ENCODE measurements at places on chromosomes 7 and 10.

GRCh38 chr7:101972627-101973026 lies 155.2 kb downstream of the CUX1 start:
- DNase-seq: no peak

GRCh38 chr10:92298487-92298886 lies 7.5 kb downstream of the MARCHF5 start:
- no peak for DNase-seq

GRCh38 chr10:122294511-122295450 lies 23.7 kb downstream of the BTBD16 start:
- DNase-seq: no peak

DNA sequence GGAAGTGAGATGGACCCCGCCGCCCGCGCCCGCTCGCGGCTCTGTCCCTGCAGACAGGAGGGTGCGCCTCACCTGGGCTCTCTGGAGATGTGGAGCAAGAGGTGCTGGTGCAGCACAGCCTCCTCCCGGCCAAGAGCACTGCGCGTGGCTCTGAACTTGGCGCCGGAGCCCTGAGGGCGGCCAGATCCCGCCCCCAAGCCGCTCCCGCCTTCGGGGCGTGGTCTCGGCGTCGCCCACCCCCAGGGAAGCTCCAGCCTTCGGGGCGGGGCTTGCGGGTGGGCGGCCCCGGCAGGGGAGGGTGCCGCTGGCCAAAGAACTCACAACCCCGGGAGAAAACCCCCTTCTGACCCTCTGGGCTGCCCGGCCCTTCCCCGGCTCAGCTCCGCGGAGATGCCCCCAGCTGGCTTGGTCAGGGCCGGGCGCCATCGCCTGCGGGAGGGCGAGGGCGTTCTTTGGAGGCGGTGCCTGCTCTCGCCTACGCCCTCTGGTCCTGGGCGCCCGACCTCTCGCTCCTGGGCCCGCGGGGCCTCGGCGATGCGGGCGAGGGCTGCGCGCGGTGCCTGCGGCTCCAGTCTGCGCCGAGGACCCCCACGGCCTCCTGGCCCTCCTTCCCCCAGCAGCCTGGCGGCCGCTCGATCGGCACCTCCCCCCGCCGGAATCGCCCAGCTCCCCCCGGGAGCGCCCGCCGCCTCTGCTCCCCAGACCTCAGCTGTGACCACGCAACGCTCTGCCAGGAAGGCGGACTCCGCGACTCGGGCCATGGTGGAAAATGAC lies at the start of gene ZNF488:
ZNF488 (minus strand) TSS at position 146 of the 774 bp plus-strand sequence. CDS start 15,464 bp downstream, outside the sequence.
- DNase-seq: peak; percentile 66

DNA sequence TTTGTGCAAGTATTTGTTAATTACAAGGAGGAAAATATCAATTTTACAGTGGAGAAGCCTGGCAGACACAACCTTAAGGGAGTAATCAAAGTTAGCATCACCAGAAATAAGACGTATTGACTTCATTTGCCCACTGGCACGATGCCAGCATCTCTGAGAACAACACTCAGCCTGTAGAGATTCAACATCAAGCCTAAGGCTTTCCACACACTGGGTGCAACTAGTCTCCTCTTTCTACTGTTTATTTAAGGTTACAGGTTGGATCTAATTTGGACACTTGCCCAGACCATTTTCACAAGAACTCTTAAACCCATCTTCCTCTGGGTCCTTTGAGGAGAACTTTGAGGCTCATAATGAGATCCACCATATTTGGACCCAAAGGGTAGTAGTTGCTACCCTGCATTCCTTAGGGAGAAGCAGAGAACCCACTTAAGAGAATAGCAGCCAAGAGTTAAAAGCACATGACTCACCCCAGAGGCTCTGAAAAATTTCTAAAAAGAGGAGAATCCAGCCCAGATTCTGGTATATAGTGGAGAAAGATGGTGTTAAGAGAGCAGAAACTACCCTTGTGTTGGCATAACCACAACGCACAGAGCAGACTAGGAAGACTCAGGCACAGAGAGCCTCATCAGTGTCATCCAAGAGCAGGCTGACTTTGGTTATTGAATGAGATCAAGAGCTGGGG lies 97.3 kb downstream of the CCDC71L start:
- DNase-seq: no peak

DNA sequence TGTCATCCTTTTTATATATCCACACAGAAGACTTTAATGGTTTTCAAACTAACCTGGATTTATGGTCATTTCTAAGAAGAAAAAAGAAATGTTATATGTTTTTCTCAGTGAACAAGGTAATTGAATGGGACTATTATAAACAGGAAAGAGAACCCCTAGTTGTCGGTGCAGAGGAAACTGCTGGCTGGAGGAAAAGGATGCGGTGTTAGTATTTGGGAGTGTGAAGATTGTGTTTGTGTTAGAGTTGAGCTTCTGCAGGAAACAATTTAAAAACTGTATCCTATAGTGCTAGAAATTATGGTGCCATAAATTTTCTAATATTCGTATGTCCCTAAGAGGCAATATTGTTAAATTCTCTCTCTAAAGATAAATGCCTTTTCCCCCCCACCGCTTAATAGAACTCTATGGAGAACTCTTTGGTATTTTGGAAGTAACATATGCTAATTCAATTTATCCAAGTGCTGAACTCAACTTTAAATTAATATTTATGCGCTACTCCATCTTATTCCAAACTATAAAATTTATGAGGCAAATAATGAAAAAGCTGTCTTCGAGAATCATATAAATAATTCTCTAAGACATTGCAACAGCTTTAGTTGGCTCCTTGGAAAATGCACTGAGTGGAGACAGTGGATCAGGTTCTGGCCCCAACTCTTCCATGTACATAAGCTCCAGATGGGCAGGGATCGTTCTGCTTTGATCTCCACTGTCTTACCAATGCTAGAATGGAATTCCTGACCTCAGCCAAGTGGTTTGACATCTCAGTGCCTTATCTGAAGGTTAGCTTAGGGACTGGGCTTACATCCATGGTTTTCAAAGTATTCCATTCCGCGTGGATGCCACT lies 5.6 kb downstream of the BZW2 start:
- no peak for DNase-seq

GRCh38 chr7:29315122-29315891 lies 120.7 kb downstream of the CHN2 start:
- no peak for DNase-seq

DNA sequence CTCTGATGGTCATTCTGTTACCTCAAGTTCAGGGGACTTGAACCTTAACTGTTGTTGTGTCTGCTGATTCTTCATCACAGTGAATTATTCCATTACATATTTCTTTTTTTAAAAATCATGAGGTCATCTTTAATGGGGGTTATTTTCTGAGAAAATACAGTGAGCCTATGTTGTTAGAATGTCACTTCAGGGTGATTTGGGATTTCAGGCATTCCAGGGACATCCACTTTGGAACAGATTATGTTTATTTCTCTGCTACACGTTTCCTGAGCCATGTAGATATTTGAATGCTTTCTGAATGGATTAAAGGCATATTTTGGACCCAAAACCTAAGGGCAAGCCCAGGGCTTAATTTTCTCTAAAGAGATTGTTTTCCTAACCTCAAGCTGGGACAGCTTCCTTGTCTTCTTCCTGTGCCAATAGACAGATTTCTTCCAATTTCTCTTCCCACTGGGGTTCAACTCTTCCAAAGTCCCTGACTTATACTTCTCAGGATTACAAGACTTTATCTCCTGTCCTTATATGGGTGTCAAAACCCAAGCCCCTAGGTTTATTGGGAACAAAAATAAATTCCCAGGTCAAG lies 271.7 kb downstream of the ARHGAP12 start:
- no peak for DNase-seq

DNA sequence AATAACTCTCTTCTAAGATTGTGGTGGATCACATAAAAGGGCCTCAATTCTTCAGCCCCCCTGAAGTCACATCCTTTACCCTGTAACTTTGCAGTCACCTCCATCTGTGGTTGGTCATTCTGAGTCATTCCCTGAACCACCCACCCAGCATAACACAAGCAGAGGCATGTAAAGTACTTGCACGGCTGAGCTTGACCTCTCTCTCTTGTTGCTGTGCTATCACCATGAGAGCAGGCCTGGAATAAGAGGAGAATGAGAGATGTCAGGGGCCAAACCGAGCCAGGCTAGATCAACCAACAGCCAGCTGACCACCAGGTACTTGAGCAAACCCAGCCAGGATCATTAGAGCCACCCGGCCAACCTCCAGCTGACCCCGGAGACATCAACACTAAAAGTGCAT lies 13.5 kb upstream of the STK17A start:
- no peak for DNase-seq

- no peak for DNase-seq
Observed at GRCh38 chr10:70742537-70743429, 42.4 kb downstream of the TBATA start.

DNA sequence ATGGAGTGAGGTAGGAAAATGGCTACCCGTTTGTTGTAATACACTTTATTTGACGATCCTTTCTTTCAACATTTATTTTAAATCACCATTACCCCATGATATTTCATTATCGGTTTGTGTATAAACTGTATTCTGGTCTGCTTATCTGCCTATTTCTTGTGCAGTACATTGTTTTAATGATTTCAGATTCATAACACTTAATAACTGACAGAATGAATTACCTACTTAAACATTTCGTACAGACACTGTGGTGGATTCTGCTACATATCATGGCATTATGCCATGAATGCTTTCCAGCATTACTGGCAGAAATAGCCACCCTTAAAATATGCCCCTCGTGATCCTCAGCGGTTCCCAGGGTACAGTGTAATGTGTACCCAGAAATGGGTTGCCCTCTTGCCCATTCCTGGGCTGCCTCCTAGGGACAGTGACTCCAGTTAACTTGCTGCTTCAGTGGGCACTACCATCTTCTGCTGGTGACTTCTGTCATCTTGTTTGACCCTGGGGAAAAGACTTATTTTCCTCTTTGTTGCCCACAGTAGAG lies 74.5 kb downstream of the C1GALT1 start:
- no peak for DNase-seq

GRCh38 chr10:77421591-77421990 lies 216.0 kb downstream of the KCNMA1 start:
- DNase-seq: no peak

DNA sequence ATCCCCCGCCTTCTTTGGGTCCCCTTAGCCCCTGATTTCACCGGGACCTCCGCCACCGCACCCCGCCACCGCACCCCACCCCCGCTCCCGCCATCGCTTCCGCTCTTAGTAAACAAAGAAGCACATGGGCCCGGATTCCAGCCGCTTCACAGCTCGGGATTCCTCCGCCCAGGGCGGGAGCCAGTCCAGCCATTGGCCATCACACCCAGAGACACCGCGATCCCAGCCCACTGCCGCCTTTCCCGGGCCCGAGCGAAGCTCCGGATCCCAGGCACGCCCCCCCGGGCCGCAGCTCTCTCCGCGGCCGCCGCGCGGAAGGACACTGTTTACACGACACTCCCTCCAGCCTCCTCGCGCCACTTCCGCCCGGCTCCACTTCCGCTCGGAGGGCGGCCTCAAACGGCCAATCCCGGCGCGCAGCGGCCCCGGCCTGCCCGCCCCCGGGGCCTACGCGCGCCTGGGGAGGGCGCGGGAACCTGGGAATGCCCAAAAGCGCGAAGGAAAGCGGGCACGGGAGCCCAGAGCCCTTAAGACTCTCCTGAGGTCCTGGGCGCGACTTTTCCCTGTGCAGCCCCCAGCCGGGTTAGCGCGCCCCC lies 679 bp downstream of the MCM7 start:
- DNase-seq: peak; percentile 79

- peak; percentile 67 for DNase-seq
Observed at GRCh38 chr10:101297901-101298486, 56.0 kb upstream of the BTRC start.

- DNase-seq: no peak
Observed at GRCh38 chr7:6260291-6261187, 11.9 kb downstream of the CYTH3 start.

GRCh38 chr7:138063400-138063799 lies 12.9 kb upstream of the AKR1D1 start:
- DNase-seq: no peak

- DNase-seq: no peak
Observed at GRCh38 chr7:42457663-42458062, 220.7 kb upstream of the GLI3 start.

DNA sequence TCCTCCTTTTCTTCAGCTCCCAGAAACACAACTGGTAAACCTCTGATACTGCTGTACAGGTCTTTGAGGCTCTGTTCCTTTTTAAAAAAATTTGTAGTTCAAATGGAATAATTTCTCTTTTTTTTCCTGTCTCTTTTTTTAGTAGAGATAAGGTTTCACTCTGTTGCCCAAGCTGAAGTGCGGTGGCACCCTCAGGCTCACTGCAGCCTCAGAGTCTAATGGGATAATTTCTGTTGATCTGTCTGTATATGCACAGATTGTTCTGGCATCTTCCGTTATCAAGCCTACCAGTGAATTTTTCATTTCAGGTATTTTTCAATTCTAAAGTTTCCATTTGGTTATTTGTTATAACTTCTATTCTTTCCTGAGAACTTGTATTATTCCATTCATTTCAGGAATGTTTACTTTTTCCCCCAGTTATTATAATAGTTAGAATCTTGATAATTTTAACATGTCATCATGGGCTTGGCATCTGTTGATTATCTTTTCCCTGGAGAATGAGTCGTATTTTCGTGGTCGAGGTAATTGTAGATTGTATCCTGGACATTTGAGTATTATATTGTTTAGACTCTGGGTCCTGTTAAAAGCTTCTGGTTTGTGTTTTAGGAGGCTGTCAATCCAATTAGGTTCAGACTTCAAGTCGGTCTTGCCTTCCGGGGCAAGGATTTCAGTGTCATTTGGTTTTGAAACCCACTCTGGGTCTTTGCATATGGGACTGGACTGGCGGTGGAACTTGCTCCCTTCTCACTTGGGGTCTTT lies 24.5 kb downstream of the CRCP start:
- DNase-seq: no peak

- no peak for DNase-seq
Observed at GRCh38 chr10:110074298-110074697, 66.5 kb downstream of the ADD3 start.

GRCh38 chr10:86301971-86302370 lies 64.6 kb downstream of the GRID1 start:
- no peak for DNase-seq

- no peak for DNase-seq
Observed at GRCh38 chr10:36448760-36449691, 676.4 kb upstream of the ANKRD30A start.

DNA sequence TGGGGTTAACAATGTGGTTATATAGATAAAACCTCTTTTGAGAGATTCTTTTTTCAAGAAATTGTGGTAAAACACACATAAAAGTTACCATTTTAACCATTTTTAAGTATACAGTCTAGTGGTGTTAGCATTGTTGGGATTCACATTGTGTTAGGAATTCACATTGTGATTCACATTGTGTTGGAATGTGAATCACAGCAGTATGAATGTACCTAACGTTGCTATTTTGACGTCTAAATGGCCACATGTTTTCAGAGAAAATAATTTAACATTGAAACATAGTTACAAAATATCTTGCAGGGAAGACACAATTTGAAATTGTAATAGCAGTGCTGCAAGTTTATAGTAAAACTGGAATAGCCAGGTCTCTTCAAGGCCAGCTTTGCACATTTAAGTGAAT lies 129.0 kb downstream of the BICC1 start:
- no peak for DNase-seq

DNA sequence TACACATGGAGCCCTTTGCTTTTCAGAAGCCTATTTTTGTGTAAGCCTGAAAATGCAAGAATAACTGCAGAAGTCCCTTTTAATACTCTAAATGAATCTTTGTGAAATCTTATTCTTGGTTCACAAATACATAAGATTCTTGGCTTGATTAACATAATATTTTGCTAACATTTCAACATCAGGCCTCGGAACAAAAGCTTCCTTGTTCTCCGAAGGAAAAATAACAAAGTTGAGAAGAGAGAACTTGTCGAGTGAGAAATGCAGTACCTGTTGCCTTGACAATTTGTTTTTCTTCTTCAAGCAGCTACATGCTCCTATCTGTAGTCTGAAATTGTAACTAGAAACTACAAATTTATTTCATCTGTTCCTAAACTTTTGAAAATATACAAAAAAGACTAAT lies 8.5 kb downstream of the NT5C2 start:
- no peak for DNase-seq

- DNase-seq: peak; percentile 69
Observed at GRCh38 chr10:130109796-130110245, 809 bp downstream of the C10orf143 start.
